GM06990 (cell line): ENCODE measurements at places on chromosomes 2 and 18.

DNA sequence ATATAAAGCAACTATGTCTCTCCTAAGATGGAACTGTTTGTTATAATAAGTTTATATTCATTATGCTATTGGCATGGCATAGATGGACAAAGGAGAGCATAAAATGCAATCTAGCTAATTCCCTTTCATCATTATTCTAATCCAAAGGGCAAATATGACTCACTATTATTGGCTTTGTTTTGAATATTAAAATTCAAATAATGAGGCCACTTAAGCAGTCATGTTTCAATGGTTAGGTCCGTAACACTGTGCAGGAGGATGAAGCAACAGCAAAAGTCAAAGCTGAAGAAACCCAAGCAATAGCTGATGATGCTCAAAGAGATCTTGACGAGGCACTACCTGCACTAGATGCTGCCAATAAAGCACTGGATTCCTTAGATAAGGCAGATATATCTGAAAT is 177.1 kb downstream of the TRABD2A start:
- DNase-seq: no peak

DNA sequence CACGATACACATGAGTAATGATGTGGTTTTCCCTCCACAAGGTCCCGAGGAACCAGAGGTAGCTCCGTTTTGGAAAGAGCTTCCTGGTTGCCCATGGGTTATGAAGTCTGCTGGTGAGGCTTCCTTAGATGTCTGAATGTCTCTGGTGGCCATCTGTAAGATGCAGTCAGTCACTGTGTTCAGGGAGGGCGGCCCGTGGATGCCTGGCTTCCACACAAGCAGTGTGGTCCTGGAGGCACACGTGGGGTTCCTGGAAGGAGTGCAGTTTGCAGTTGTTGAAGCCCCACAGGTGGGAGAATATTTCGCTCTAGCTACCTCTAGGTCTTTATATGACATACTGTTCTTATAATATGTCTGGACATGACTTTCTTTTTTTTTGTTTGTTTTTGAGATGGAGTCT is 209.0 kb downstream of the FAM210A start:
- no peak for DNase-seq

GRCh38 chr18:23868136-23868785 is 146.3 kb upstream of the TTC39C start:
- DNase-seq: no peak

DNA sequence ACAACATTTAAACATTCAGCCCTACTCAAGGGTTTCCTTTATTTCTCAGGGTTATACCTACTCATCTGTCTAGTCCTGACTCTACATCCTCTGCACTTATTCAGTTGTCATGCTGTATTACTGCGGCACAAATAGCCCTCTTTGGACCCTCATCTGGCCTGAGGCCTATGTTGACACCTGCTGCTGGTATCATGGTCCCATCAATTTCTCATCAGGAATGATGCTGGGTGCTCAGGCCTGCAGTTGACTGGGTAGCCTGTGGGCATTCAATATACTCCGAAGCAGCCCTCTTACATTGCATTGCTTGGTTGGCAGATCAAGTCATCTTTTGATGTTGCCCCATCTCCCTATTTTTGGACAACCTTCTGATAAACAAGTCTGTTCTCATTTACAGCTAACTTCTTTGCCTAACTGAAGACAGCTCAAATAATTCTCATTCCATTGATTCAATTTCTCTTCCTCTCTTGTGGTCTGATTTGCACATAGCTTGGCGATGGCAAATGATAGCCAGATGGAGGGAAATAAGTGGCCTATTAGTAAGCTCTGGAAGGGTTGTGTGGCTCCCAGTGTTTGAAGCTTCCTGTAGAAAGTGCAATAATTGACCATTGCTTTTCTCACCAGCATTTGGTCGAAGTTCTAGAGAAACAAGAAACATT is 19.1 kb upstream of the MC4R start:
- no peak for DNase-seq

- DNase-seq: no peak
Measured at GRCh38 chr18:8779251-8779650, 73.9 kb downstream of the MTCL1 start.

DNA sequence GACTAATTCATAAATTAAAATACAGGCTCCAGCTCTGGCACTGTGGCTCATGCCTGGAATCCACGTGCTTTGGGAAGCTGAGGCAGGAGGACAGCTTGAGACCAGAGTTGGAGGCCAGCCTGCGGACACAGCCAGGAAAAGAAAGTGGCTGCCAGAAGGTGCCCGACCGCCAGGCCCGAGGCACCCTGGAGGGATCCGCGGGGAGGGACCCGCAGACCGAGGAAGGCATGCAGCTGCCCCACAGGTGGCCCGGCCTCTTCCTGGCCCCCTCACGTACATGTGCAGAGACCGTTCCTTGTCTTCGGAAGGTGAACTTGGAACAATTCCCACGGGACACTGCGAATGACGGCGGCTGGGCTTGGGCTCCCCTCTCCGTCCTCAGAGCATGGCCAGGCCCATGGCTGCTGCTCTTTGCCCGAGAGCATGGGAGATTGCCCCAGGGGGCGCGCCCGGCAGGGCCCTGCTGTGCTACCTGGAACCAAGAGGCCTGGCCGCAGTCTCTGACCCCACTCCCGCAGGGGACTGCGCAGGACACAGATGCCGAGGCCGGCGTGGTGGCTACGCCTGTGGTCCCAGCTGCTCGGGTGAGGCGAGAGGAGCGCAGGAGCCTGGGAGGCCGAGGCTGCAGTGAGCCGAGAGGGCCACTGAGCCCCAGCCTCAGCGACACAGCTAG is 55.6 kb upstream of the IMP4 start:
- no peak for DNase-seq

DNA sequence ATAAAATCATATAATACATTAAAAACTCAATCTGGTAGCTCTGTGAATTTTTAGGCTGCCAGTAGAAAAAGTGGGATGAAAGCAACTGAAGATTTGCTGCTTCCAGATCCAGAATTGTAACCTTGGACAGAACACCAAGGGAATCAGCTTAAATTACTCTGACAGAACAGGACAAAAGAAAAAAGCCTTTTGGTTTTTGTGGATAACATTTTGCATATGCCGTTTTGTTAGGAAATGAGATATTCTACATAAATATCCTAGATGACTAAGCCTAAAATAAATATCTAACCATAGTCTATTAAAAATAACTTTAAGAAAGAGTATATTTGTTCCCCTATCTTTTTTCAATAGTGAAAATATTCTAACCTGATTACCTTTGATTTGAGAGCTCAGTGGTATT is 148.7 kb upstream of the DOCK10 start:
- DNase-seq: no peak

DNA sequence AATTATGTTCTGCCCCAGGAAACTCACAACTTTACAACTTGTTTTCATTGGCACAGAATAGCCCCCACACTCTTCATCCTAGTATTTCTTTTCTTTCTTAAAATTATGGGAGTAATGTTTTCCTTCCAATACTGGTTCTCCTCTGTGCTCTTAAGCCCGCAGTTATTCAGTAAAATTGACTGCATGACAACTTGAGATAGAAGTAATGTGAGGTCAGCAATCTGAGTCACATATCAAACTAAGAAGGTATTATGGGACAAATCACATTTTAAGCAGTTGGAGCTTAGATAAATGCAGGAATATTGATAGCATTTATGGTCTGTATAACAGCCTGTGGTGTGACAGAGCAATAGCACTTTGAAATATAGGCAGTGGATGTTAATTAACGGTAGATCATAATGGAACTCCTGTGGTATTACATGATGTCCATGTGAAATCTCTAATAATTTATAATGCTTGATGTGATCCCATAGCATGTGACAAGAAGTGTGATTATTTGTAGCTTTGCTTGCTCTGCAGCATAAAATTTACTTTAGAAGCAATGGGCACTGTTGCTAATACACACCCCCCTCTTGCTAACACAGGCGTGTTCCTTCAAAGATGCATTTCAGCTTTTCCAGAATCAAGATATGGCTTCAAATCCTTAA is 351.4 kb upstream of the CDH20 start:
- DNase-seq: no peak
